ENCODE measurements at places on chromosomes 13 and 19. TPM values are rescaled to one million over a fixed set of nuclear protein-coding genes. Genes with fewer than 3 reads are reported as not detected.

DNA sequence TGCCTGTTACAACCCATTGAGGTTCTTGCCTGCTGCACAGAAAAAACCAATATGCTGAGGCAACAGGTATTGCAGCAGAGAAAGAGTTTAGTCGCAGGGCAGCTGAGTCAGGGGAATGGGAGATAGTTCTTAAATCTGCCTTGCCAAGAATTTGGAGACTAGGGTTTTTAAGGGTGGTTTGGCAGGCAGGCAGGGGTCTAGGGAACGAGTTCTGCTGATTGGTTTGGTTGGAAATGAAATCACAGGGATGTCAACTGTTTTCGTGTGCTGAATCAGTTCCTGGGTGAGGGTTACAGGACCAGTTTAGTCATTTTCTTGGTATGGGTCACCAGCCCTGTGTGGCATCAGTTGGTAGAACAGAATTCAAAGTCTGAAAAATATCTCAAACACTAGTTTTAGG lies 36.6 kb downstream of the PDS5B start:
- no peak for DNase-seq

GRCh38 chr19:45245334-45245787 lies at the start of gene EXOC3L2:
TSS of gene EXOC3L2 (minus strand) at chr19:45245407. CDS start at chr19:45239045, 6,362 bp downstream.
- DNase-seq: no peak

- no peak for DNase-seq
Observed at GRCh38 chr19:22263121-22263520, 23.1 kb upstream of the ZNF729 start.

DNA sequence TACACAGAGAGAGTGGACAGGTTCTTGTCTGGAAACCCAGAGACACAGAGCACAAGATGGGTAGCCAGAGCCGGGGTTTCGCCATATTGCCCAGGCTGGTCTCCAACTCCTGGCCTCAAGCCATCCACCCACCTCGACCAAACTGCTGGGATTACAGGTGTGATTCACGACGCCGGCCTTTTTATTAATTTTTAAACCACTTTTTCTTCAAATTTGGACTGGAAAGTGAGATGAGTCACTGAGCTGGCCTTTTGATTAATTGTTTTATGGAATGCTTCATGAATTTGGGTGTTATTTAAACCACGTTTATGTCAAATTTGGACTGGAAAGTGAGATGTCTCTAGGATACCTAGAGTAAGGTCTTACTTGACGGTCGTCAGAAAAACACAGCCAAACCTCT lies 12.1 kb upstream of the IGFL1 start:
- DNase-seq: no peak

ANGPTL8 gene
- not detected for polyA plus RNA-seq

DNA sequence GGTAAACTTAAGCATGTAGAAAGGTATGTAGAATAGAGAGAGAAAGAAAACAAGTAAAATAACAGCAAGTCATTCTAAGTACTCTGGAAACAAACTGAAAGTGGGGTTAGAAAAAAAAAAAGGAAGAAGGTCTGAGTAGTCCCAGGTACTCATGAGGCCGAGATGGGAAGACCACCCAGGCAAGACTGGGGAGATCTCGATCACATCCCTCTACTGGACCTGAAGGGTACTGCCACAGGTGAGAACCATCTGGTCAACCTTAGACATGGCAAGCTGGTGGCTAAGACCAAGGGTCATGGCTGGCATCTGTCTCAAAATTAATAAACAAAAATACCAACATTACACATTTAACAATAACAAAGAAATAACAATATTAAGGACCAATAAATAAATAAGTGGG lies 36.3 kb upstream of the ZNF724 start:
- no peak for DNase-seq

DNA sequence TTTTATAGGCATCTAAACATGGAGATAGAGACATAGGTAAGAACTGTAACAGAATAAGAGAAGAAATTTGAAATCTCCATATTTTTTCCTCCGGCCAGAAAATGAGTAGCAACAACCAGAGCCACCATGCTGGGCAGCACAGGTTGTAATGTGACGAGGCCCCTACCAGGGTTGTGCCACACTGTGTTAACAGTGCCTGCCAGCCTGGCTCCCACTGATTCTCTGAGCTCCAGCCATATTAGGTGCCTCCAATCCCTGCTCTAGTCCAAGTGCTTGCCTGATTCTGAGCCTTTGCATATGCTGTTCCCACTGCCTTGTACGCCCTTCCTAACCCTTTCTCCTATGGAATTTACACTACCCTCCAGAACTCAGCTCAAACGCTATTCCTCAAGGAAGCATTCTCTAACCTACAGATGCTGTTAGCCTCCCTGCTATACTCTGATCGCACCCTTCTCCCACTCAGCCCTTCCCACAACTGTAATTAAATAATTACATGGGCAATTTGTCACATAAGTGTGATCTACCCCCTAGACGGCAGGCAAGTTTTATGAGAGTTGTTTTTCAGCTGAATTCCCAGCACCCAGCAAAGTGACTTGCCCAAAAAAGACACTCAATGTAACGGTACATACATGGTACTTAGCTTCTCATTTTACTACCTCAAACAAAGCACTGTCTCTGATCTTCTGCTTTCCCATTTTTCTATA lies 37.6 kb upstream of the STARD13 start:
- no peak for DNase-seq

- no peak for DNase-seq
Observed at GRCh38 chr19:41416194-41416674, 10.9 kb downstream of the B3GNT8 start.

SIGLEC8 gene
- not detected for polyA plus RNA-seq

GPR183 gene
- polyA plus RNA-seq: 0.10 TPM

GRCh38 chr19:32580353-32580900 lies 563 bp upstream of the PDCD5 start:
- no peak for DNase-seq

LPAR2 gene
- 7.3 TPM for polyA plus RNA-seq

KLK12 gene
- polyA plus RNA-seq: not detected

Measured in keratinocyte (primary cell).